Hematopoietic multipotent progenitor cell (in vitro differentiated cells): ENCODE measurements at places on chromosomes 1 and 21. TPM values are rescaled to one million over a fixed set of nuclear protein-coding genes. Genes with fewer than 3 reads are reported as not detected.

DNA sequence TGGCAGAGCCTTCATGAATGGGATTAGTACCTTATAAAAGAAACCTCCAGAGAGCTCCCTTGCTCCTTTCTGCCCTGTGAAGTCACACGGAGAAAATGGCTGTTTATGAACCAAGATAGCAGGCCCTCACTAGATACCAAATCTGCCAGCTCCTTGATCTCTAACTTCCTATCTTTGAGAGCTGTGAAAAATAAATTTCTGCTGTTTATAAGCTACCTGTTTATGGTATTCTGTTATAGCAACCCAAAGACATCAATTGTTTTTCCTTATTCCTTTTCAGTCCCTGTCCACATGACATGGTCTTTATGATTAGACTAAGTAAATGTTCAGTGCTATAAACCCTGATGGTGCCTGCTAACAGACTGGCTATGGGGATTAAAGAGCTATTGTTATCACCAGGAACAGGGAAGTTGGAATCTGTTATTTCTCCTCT is 9.7 kb upstream of the STIL start:
- no peak for DNase-seq

Gene C1orf74
- 3.5 TPM for total RNA-seq

- DNase-seq: peak; percentile 88
Observed at GRCh38 chr1:89632657-89633247, at the start of gene LRRC8C. LRRC8C (plus strand) TSS chr1:89633120; CDS start chr1:89686474, 53,354 bp downstream.

GRCh38 chr1:111174070-111174469 is 26.4 kb downstream of the DENND2D start:
- DNase-seq: no peak

DNA sequence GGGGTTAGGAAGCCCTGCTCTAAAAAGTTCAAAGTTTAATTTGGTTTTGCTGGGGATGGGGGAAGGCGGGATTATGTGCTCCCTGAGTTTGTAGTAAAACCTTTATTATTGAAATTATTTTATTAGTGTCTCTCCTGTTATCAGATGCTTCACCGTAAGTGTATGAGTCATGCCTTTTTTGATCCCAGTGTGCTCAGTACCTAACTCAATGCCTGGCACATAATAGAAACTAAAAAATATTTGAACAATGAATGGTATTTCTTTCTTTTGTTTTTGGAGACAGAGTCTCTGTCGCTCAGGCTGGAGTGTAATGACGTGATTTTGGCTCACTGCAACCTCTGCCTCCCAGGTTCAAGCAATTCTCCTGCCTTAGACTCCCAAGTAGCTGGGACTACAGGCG is 6.4 kb downstream of the SNRPE start:
- DNase-seq: no peak

Gene PRDM15
- total RNA-seq: 13.5 TPM

DNA sequence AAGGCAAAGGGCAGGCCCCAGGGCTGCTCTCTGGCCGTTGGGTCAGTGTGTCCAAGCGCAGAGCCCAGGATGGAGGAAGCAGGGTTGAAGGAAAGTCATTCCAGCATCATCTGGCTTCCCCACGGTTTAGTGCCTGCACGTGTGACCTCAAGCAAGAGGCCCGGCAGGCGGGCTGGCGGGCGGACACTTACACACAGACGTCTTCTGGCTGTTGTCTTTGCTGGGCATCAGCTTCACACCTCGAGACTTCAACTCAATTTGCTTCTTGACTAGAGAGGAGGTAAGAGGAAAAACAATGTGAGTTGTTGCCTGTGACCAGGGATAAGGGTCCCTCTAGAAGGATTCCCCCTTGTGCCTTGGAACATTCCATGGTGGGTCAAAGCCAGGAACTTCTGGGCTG is 38.4 kb upstream of the HMGB4 start:
- DNase-seq: no peak

GRCh38 chr1:25743164-25744139 is 56.5 kb upstream of the SELENON start:
- no peak for DNase-seq

DNA sequence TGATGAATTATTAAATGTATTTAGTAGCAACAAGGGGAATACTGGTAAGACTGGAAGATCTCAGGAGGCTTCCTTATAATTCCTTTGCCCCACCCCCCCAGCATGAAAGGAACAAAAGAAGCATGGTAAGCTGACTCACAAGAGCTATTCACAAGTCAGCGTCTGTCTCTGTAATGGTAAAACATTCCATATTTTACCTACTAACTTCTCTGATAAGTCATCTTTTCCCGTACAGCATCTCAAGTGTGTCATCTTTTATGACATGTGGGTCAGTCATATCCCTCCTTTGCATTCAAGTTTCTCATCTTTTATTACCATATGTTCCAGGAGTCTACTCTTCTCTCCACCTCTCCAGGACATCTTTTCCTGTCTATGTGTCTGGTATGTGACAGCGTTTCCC is 241.3 kb downstream of the PLA2G4A start:
- no peak for DNase-seq

DNA sequence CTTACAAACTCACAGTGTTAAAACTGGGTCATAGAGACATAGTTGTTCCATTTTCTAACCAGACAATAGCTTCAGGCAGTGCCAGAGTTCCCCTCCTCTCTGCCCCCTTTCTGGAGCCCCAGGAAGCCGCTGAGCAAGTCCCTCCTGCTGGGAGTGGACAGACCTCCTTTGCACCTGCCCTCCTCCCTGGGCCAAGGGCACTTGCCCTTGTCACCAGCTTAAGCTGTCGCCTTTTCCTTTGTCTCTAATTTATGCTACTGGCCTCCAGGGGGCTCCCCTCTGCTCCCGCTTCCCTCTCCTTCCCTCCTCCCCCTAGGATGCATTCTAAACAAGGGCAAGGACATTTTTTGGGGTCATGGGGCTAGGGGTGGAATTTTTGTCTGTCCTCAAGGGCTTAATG is 182.4 kb downstream of the MIS18A start:
- DNase-seq: no peak

Gene NUF2
- total RNA-seq: 1.6 TPM

Gene PLA2G2F
- total RNA-seq: under 0.01 TPM
